ENCODE measurements at places on chromosomes 5 and 9. TPM values are rescaled to one million over a fixed set of nuclear protein-coding genes. Genes with fewer than 3 reads are reported as not detected.

Gene ADAMTSL2
- 0.83 TPM for total RNA-seq

Gene BARHL1
- total RNA-seq = not detected

Gene ZNG1F
- total RNA-seq = 12.4 TPM

Gene TRAF2
- total RNA-seq = 13.5 TPM

Gene SLC6A7
- total RNA-seq = not detected

Gene OR2V2
- not detected for total RNA-seq

Gene MRPL36
- 83.7 TPM for total RNA-seq

Gene ICE1
- total RNA-seq = 42.2 TPM

Gene DMRT2
- 4.0 TPM for total RNA-seq

Gene LECT2
- not detected for total RNA-seq

Gene GARIN3
- not detected for total RNA-seq

Gene NMUR2
- not detected for total RNA-seq

Gene KCNV2
- not detected for total RNA-seq

Gene ISL1
- 2.7 TPM for total RNA-seq

Gene ADAMTS19
- total RNA-seq = not detected

Gene HK3
- not detected for total RNA-seq

Gene C9
- 0.05 TPM for total RNA-seq

Gene IFNA4
- total RNA-seq = not detected

Gene JADE2
- 23.6 TPM for total RNA-seq

Gene IRGM
- not detected for total RNA-seq

Gene ZFAND5
- total RNA-seq = 225 TPM
